HepG2 (cell line): ENCODE measurements at places on chromosomes 4 and X. TPM values are rescaled to one million over a fixed set of nuclear protein-coding genes. Genes with fewer than 3 reads are reported as not detected.

- H3K36me3 ChIP-seq: no peaks in the 10 kb centered on the region
- DNase-seq: no peak
- H3K27ac ChIP-seq: no peak overlapping the region
- no peaks in the 10 kb centered on the region for H3K4me1 ChIP-seq
- no peaks in the 10 kb centered on the region for H3K27me3 ChIP-seq
These were observed 4.5 kb downstream of the CYSLTR1 start for GRCh38 chrX:78322863-78323262.

Gene AFF1
- total RNA-seq: 15.9 and 19.6 TPM in 2 replicates

GRCh38 chr4:70359115-70359661 lies 1.4 kb upstream of the SMR3A start:
- no peaks in the 10 kb centered on the region for H3K27me3 ChIP-seq
- DNase-seq: no peak
- no peaks in the 10 kb centered on the region for H3K36me3 ChIP-seq
- H3K27ac ChIP-seq: no peak overlapping the region
- H3K4me1 ChIP-seq: no peaks in the 10 kb centered on the region

Gene PHOX2B
- total RNA-seq: not detected in 2 replicates

GRCh38 chr4:54228056-54228527 lies 1.0 kb upstream of the PDGFRA start:
- H3K4me3 ChIP-seq: no peak overlapping the region
- peak; percentile 5 for DNase-seq
- H3K4me1 ChIP-seq: peaks cover 33% of the 10 kb centered on the region
- no peaks in the 10 kb centered on the region for H3K36me3 ChIP-seq
- H3K27me3 ChIP-seq: peaks cover 18% of the 10 kb centered on the region

GRCh38 chr4:139207873-139208403 lies 30.9 kb upstream of the ELF2 start:
- H3K36me3 ChIP-seq: no peaks in the 10 kb centered on the region
- no peaks in the 10 kb centered on the region for H3K27me3 ChIP-seq
- H3K4me1 ChIP-seq: peaks cover 22% of the 10 kb centered on the region

- no peaks in the 10 kb centered on the region for H3K36me3 ChIP-seq
- no peak overlapping the region for H3K4me3 ChIP-seq
These were observed 200.3 kb upstream of the MAB21L2 start for GRCh38 chr4:150381609-150382008.

GRCh38 chr4:17494258-17495190 lies 17.4 kb downstream of the QDPR start:
- H3K4me1 ChIP-seq: peaks cover 48% of the 10 kb centered on the region
- H3K27me3 ChIP-seq: no peaks in the 10 kb centered on the region
- no peak overlapping the region for H3K27ac ChIP-seq
- no peak overlapping the region for H3K4me3 ChIP-seq

- H3K27ac ChIP-seq: no peak overlapping the region
- H3K27me3 ChIP-seq: no peaks in the 10 kb centered on the region
- peaks cover 8% of the 10 kb centered on the region; the same call in 1 of the 2 replicates for H3K4me1 ChIP-seq
- no peak for DNase-seq
- H3K4me3 ChIP-seq: no peak overlapping the region
These were observed 18.1 kb downstream of the USP46 start for GRCh38 chr4:52640808-52641565.

GRCh38 chrX:133859336-133859735 lies 126.1 kb downstream of the GPC3 start:
- no peak for DNase-seq

DNA sequence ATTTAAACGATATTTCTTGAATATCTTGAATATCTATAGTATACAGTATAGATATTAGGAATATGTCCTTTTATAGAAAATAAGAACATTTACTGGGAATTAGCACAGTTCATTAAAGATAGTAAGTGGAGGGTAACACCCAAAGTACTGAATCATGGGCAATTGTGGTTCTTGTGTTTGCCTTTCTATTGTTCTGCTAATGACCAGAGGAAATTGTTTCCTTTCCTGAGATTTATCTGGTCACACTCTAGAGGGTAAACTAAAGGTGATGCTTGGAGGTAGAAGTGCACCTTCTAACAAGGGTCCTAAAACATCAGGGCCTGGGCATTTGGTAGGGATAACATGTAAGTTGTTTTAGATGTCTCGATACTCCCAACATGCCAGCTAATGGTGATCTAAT lies 241.3 kb upstream of the SFRP2 start:
- no peak overlapping the region for H3K27ac ChIP-seq
- no peaks in the 10 kb centered on the region for H3K36me3 ChIP-seq
- no peaks in the 10 kb centered on the region for H3K4me1 ChIP-seq
- H3K4me3 ChIP-seq: no peak overlapping the region

DNA sequence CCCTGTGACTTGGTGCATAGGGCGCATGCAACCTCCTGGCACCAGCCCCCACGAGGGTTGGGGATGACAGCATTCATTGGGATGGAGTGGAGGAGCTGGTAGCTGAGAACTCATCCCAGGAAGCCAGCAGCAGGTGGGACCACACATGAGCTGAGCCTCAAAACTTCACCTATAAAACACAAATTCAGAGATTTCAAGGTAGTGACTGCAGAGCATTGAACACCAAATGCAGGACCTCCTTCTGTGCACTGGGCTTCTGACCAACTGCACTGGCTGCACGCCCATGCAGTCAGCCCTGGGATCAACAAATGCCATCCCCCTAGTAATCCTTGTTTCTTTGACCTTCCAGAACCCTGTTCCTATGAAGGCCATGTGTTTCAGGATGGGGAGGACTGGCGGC lies 197.8 kb downstream of the FRAS1 start:
- DNase-seq: no peak
- H3K4me3 ChIP-seq: no peak overlapping the region
- H3K36me3 ChIP-seq: peaks cover 55% of the 10 kb centered on the region
- H3K4me1 ChIP-seq: no peaks in the 10 kb centered on the region
- H3K27me3 ChIP-seq: no peaks in the 10 kb centered on the region
- H3K27ac ChIP-seq: no peak overlapping the region

Gene BMX
- total RNA-seq: not detected in 2 replicates

DNA sequence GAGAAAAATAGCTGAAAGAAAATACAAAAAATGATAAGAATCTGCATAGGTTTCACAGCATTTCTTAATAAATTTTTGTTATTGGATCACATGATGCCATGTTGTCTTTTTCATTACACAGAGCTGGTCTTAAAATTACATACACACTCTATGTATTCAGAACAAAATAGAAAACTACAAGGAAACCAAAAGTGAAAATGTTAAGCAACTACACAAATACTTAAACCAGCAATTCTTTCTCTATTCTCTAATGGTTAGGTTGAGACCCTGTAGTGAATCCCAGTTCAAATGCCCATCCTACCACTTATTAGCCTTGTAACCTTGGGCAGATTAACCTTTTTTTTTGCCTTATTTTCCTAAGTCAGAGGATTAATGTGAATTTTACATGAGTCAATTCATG lies 2311.2 kb downstream of the PCDH7 start:
- H3K4me1 ChIP-seq: no peaks in the 10 kb centered on the region
- no peak overlapping the region for H3K4me3 ChIP-seq
- DNase-seq: no peak
- no peaks in the 10 kb centered on the region for H3K36me3 ChIP-seq
- H3K27ac ChIP-seq: no peak overlapping the region
- no peaks in the 10 kb centered on the region for H3K27me3 ChIP-seq
